ENCODE measurements at places on chromosomes 12 and 14. TPM values are rescaled to one million over a fixed set of nuclear protein-coding genes. Genes with fewer than 3 reads are reported as not detected.

The SLC39A5 gene
- total RNA-seq = 0.62 TPM

The ASCL1 gene
- not detected for total RNA-seq

The DIO3 gene
- total RNA-seq = not detected

The PAN2 gene
- 40.4 TPM for total RNA-seq

The BHLHE41 gene
- total RNA-seq = not detected

The KRT75 gene
- total RNA-seq = not detected

The CPM gene
- total RNA-seq = 1.6 TPM

GRCh38 chr12:45509621-45510020, 219.9 kb upstream of the ARID2 start:
- no peak for DNase-seq

DNA sequence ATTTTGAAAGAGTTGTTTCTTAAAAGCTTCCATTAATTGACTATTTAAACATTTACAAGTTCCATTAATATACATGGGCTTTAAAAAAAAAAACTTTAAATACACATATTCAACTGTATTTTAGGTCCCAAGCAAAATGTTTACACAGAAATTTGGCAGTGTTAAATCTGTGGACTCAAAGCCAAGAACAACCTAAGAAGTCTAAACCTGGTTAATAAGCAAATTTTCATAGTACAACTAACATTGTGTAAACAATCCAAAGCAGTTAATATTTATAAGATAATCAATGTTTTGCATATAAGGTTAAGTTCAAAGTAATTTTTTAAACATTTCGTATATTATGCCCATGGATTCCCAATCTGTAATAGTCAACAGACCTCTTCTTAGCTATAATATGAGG, 77.0 kb downstream of the EPS8 start:
- no peak for DNase-seq

GRCh38 chr14:68543516-68543915, 249.4 kb downstream of the ZFP36L1 start:
- no peak for DNase-seq

DNA sequence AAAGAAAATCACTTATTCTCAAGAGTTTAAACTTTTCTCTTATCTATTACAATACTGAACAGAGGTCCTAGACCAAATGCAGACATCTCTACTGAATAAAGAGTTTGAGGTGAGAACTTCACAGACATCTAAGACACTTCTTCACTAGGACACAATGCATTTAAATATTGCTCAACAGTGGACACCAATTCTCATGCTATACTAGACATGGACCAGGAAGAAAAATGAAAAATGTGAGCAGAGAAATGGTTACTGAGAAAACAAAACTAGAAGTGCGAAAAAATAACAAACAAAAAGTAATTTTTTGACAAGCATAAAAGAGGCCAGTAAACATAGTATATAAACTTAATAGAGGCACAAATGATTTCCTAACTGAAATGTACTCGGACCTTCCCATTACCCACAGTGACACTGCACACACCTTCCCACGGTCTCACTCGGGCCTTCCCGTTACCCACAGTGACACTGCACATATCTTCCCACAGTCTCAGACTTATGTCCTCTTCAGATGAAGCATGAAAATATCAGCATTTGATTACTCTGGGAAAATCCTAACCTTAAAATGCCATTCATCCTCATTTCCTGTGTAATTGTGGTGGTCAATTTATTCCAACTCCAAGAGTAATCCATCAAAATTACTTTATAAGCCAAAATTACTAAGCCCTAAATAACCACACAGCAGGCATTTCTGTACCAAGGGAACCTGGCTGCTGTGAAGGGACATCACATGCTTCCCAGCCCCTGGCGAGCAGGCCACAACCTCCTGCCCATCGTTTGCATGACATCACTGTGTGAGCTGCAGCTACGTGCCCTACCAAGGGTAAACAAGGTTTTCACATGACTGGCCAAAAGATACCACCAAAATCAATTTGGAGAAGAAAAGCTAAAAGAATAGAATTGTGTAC, 6.4 kb downstream of the SLC15A4 start:
- DNase-seq = no peak

DNA sequence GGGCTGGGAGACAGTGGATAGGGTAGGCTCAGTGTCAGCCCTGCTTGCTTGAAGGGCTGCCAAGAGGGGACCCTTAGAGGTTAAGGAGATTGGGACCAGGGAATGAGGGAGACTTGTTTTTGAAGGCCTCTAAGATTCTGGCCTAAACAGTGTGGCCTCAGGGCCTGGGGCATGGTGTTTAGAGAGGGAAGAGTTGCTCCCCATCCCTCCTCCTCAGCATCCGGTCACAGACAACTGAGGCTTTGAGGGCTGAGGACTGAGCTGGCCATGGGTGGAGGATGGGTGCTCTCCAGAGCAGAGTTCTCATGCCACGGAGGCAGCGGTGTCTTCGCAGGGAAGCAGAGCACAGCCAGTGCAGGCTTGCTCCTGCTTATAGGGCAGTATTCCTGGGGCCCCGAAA, 49.4 kb downstream of the KRT80 start:
- no peak for DNase-seq

DNA sequence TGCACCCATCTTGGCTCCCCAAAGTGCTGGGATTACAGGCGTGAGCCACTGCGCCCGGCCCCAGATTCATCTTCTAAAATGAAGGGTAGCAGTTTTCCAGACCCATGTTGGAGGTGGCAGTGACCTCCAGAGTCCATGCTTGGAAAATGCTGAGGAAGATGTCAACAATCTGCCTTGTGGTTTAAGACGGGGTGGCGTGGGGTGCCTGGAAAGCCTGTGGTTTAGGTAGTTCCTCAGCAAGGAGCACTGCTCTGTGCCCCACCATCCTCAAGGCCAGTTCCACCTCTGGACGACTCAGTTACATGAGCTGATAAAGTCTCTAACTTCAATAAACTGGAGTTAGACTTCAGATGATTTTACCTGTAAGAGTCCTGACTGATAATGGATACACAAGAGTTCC, 48.6 kb downstream of the DRAM1 start:
- DNase-seq = no peak

DNA sequence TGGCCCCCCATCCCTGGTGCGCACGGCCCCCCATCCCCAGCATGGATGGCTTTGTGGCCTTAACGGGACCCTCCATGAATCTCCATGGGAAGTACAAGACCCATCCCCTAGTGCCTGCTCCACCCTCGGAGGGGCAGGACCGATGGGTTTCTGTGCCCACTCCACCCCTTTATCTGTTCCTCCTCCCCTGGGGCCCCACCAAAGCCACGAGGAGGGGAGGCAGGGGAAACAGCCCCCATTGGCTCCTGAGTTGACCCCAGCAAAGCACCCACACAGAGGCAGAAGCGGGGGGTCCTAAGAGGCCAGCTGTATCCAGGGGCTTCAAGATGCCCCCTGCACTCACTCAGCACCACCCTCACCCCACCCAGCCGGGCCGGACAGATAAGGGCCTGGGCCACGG, 36.1 kb upstream of the TMEM179 start:
- no peak for DNase-seq

DNA sequence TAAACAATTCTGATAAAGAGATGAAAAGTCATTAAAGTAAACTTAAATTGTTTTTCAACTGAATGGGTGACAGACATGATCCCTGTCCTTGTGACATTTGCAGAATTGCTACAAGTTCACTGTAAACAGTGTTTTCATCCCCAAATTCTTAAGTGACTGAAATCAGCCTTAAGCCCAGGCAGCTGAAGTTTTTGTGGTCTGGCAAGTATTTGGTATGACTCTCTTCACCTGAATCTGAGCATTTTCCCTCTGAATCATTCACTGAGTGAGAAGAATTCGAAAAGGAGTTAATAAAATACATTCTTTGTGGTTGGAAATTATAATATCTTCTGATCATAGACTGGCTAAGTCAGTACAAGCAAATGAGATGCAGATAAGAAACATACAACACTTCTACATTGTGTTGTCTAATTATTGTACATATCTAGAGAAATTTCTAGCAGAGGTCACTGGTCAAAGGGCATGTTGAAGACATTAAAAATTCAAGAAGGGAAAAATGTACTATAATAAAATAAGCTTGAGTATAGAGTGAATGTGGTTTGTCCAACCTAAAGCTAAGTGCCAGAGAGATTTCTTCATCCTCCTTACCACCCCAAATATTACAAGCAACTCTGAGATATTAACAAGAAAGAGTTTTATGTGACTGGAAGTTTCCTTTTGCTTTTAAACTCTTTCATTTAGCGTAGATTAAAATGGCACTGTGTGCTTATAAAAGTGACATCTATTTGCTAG, 177.8 kb upstream of the DIO2 start:
- no peak for DNase-seq

GRCh38 chr12:49706351-49707127, 666 bp downstream of the FMNL3 start:
- peak; percentile 49 for DNase-seq

- no peak for DNase-seq
Observed at GRCh38 chr14:53390008-53390407, 236.9 kb upstream of the DDHD1 start.

- no peak for DNase-seq
Observed at GRCh38 chr14:35730871-35731270, 78.2 kb downstream of the RALGAPA1 start.

DNA sequence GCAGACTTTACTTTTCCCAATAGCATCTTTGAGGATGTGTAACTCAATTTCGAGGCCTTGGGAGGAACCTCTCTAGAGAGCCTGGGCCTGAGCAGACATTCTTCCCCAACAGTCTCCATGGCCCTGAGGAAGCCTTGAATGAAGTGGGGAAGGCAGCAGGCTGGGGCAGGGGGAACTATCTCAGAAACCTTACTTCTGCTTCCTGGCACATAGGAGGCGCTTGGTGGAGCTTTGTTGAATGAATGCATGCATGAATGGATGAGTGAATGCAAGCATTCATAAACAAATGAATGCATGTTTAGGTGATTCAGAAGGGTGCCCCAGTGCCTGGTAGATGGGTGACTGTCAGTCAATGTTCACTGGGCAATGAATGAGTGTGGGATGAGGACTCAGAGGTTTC, 58.3 kb downstream of the GALNT16 start:
- no peak for DNase-seq

GRCh38 chr12:19810213-19810612, 370.9 kb downstream of the AEBP2 start:
- DNase-seq = no peak

GRCh38 chr14:84361476-84361875, 1168.5 kb upstream of the FLRT2 start:
- DNase-seq = no peak

DNA sequence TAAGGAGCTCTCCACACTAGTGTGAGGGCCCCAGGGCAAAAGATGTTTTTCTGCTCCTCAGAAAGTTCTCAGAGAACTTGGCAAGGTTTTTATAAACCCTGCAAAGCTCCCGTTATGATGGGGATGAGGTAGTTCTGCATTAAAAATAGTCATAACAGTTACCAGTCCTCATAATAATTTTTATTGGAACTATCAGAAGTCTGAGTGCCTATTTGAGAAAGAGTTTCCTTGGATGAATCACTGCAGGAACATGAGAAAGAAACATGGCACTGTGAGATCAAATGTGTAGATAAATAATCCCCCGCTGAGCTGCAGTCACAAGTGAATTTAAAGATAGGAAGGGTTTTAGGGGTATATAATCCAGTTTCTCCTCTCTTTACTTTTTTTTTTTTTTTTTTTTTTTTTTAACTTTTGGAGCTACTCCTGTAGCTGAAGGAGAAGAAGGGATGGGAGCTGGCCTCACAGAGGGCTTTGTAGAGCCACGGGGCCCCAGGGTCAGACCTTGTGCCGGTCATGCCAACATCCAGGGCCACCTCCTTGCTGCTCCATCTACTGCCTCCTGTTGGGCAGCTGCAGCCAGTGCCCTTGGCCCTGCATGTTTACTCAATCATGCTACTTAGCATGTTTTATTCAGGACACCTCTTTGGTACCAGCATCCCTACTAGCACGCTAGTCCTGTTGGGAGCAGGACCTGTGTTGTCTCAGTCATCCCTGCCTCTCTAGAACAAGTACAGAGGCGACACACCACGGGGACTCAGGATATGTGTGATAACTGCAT, 39.5 kb downstream of the EVL start:
- DNase-seq = no peak

DNA sequence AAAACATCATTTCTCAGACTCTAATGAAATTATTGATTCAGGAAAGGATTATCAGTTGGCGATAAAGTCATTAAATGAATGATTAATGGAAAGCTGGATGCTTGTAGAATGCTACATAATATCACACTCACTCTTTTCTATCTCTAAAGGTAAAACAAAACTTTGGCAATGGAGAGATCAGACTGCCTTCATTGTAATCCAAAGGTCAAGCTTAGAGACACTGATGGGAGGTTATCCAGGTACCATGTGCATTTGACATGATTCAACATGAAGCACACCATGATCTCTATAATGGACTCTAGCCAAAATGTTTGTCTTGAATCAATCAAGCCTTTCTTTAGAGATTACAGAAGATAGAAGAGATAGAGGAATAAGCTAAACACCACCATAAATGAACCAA, 110.1 kb upstream of the USP44 start:
- no peak for DNase-seq

DNA sequence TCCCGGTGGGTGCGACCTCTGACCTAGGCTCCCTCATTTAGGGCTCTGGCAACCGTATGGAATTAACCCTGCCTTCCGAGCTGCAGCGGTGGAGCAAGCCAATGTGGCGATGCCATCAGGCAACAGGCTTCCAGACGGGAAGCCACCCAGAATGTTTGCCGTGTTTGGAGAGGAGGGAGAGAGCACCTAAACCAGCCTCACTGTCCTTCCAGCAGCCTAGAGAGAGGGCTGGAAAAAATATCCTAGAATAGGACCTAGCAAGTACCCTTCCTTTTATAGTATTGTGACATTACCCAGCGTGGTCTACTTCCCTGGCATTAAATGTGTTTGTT, 287 bp upstream of the SLC2A13 start:
- DNase-seq = no peak

DNA sequence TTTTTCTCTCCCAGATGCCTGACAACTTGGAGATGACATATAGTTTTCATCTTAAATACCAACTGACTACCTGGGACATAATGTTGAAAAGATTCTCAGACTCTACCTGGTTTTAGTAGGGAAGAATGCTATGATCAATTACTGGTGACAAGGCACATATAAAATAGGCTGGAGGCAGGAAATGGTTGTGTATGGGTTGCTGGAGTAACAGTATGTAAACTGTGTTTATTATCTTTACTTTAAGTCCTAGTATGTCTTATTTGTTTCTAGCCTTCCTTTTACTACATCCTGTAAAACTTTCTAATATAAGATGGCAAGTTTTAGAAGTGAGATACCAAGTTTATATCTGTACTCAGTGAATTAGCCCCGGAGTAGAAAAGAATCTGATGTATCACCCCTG, 98.1 kb downstream of the NUBPL start:
- no peak for DNase-seq
